ENCODE measurements at places on chromosomes 4 and X.

DNA sequence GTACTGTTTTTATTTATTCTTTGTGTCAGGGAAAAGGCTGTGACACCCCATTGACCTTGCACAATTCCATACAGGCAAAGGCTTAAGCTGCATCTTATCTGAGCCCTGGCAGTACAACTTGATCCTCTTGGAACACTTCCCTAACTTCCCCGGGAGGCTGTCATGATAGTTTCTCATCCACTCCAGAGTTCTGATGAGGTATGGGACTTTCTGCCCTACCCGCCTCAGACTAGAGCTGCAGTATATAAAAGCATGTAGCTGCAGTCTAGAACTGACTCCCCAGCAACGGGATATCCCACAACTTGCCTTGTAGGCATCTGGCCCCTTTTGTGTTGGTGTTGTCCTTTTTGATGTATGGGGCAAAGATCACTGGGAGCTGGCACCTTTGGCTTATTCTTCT, 72.7 kb downstream of the FNIP2 start:
- no peak for DNase-seq

- DNase-seq: no peak
Measured at GRCh38 chr4:95108883-95109421, 351.2 kb downstream of the BMPR1B start.

DNA sequence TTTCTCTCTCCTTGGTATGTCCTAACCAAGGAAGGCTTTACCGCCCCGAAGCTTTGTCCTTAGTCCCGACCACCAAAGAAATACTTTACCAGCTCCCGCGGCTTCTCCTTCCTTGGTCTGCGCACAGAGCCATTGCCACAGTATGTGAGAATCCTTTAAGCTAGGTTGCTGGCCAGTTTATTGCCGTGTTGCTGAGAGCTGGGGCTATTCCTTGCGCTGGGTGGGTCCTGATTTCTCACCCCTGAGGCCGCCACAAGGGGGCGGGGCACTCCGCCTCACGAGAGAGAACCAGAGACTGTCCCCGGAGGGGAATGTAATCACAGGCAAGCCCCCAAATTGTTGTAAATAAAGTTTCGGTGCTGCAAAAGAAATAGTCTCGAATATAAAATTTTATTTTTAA, 331.0 kb upstream of the PCDH10 start:
- no peak for DNase-seq

GRCh38 chr4:53682196-53682595, 90.9 kb upstream of the LNX1 start:
- no peak for DNase-seq

DNA sequence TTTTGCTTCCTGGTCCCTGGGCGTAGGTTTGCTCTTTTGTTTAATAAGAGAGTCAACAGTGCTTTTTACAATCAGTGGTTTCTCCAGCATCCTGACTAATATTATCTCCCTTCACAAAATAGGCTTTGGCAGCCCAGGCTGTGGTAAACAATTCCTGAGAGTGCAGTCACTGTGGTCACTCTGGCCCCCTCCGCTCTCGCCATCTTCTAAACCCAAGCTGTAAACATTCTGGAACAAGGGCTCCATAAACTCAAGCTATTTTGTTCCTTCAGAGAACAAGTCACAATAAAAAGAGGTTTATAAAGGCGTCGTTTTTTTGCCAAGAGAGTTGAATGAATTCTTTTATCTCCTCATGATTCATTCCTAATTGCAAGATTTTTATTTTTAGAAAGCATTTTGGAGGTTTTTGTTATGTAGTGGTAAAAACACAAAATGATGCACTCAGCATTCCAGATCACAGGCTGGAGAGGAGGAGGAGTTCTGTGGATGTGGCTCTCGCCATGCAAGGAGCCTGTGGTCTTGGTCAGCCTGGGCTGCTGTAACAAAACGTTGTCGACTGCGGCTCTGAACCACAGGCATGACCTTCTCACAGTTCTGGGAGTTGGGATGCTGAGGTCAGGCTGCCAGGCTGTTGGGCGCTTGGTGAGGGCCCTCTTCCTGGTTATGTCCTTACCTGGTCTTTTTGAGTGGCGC, 486.4 kb upstream of the FAT1 start:
- peak; percentile 40 for DNase-seq

GRCh38 chrX:136767104-136767941, 13.4 kb downstream of the ARHGEF6 start:
- peak; percentile 3 for DNase-seq

DNA sequence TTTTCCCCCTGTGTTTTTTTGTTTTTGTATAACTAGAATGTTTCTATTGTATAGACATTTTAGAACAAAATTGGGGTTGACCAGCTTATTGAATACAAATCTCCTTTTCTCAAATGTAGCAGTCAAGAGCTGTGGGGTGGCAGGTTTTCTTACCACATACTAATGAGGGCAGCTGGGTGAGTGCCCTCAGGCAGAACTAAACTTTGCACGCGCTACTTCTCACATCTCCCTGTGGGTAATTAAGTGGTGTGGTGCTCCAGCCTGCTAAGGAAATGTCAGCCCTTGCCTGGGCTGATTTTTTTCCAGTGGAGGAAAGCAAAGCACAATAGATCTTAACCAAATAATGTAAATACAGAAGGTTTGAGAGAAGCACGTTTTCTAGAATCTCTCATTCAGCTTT, 717.6 kb upstream of the TENM3 start:
- DNase-seq: no peak

DNA sequence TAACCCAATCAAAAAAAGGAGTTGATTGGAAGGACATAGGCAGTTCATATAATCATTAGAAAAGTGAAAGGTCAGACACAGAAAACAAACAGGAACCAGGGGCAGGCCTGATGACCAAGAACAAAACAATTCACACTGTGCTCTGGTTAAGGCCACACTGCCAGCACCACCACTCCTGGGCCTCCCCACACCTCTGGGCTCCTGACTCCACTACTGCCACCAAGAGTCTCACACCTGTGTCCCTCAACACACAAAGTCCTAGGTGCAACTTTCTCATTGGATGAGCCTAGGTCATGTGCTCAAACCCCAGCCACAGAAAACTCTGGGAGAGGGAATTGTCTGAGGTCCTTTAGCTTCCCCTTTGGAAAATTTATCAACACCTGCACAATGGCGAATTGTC, 11.1 kb upstream of the FAM9C start:
- no peak for DNase-seq

DNA sequence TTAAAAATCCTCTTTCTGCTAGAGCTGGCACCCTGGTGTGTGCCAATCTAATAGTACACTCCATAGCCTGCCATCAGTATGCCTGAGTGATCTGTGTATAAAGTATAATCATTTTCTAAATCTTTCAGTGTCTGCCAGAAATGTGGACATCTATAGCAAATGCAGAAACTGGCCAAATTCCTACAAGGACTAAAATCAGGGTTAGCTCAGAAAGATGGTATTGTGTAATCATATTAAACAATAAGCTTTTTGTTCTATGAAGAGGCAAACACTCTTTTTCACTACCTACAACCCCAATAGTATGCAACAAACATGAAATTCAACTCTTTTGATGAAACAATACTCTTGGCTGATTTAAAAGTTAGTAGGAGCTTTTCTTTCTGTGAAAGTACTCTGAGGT, 7.7 kb upstream of the TXLNG start:
- DNase-seq: no peak

GRCh38 chr4:187294861-187295260, 571.2 kb upstream of the FAT1 start:
- DNase-seq: no peak

- DNase-seq: no peak
Measured at GRCh38 chr4:70945046-70945445, 42.9 kb downstream of the MOB1B start.

DNA sequence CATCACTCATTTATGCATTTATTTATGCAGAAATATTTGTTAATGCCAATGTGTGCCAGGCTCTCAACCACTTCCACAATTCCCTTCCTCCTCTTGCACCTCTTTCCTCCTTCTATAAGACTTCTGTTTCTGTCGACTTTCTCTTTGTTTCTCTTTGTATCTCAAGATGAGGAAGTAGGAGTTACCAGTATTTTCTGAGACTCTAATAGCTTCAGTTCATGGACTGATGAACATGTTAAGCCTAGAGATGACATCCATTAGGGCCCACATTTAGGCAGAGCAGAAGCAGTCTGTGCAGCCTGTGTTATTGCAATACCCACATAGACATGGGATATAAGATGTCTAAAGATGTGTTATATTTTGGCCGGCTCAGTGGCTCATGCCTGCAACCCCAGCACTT, 241.8 kb upstream of the SMIM31 start:
- no peak for DNase-seq

GRCh38 chr4:29309050-29309449, 1411.1 kb upstream of the PCDH7 start:
- DNase-seq: no peak

DNA sequence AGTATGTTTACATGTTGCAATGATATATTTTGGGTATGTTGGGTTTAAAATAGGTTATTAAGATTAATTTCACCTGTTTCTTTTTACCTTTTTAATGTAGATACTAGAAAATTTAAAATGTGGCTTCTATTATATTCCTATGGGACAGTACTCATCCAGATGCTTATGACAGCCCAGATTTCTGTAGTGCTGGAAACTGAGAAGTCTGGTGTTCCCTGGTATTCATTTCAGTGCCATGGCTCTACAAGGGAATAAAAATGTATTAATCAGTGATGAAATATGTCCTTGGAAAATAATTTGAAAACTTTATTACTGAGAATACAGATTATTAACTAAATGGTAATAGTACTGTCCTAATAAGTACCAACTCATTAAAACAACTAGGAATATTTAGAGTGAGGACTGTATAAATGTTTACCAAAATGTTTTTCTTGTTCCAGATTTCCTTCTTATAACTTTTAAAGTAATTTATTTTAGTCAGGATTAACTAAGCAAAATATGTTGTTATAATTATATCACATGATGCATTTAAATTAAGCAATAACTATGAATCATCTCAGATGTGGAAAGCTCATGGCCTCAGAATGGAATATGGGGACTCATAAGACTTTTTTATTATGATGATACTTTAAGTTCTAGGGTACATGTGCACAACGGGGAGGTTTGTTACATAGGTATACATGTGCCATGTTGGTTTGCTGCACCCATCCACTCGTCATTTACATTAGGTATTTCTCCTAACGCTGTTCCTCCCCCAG, 25.3 kb downstream of the ARHGAP24 start:
- no peak for DNase-seq

- DNase-seq: no peak
Measured at GRCh38 chr4:69830560-69831269, 29.2 kb downstream of the SULT1E1 start.

DNA sequence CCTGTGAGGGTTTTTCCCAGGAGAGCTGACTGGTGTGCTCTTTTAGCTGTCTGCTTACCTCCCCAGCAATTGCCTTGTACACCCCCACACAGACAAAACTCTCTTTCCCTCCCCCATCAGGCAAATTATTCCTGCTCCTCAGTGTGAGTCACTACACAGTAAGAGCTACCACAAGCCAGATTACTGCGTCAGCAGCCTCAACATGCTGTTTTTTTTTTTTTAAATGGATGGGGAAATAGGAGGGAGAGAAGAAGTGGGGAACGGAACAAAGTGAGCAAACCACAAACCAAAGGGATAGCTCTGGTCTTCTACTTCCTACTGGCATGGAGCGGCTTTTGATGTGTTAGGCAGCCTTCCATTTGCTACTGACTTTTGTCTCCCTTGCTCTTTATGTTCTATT, 107.5 kb upstream of the ACSL4 start:
- peak; percentile 3 for DNase-seq

All from T1000 (cell line).